ENCODE measurements at places on chromosomes 2 and 18. TPM values are rescaled to one million over a fixed set of nuclear protein-coding genes. Genes with fewer than 3 reads are reported as not detected.

GRCh38 chr2:237213315-237214022 is 127.8 kb downstream of the COPS8 start:
- DNase-seq: peak; percentile 18

DNA sequence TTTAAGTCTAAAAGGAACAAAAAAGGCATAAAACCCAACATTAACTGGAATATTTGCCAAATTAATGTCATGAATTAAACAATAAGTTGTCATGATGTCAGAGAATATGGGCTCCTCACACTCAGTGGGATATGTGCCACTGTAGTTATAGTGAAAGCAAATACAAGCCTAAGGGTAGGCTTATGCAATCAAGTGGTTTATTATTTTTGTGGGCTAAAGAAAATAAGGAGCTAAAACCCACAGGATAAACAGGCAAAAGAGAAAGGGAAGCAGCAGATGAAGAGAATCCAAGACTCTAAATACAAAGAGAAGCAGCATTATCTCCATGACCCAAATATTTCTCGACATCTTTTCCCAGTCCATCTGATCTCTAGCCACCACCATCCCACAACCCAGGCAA is 17.5 kb downstream of the YWHAQ start:
- no peak for DNase-seq

- DNase-seq: no peak
Measured at GRCh38 chr18:326846-327245, 59.0 kb upstream of the THOC1 start.

DNA sequence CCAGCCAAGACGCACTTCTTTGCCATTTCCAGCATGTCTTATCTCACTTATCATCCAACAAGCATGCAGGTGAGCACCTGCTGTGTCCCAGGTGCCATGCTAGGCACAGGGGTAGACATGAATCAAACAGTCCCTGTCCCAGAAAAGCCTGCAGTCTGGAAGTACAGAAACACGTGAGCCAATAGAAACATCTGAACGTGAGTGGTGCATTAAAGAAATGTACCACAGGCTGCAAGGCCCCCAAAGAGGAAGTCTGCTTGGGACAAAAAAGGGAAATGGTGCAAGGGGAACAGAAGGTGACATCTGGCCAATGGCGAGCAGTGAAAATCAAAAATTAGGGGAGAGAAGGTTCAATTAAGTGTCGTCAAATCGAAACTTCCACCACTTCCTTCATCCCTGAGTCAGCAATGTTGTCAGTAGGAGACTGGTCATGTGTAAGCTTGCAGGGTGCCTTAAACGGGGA is 17.6 kb upstream of the TMEM247 start:
- DNase-seq: no peak

GRCh38 chr2:170739507-170740046 is 24.4 kb downstream of the SP5 start:
- no peak for DNase-seq

GRCh38 chr2:48050711-48051110 is 144.4 kb upstream of the FBXO11 start:
- DNase-seq: no peak

- peak; percentile 48 for DNase-seq
Measured at GRCh38 chr2:73069855-73070642, 1.5 kb downstream of the SFXN5 start.

GRCh38 chr2:23209059-23209458 is 175.9 kb upstream of the KLHL29 start:
- no peak for DNase-seq

The MARCO gene
- total RNA-seq: not detected

GRCh38 chr18:60090170-60090569 is 190.4 kb downstream of the PMAIP1 start:
- DNase-seq: no peak

DNA sequence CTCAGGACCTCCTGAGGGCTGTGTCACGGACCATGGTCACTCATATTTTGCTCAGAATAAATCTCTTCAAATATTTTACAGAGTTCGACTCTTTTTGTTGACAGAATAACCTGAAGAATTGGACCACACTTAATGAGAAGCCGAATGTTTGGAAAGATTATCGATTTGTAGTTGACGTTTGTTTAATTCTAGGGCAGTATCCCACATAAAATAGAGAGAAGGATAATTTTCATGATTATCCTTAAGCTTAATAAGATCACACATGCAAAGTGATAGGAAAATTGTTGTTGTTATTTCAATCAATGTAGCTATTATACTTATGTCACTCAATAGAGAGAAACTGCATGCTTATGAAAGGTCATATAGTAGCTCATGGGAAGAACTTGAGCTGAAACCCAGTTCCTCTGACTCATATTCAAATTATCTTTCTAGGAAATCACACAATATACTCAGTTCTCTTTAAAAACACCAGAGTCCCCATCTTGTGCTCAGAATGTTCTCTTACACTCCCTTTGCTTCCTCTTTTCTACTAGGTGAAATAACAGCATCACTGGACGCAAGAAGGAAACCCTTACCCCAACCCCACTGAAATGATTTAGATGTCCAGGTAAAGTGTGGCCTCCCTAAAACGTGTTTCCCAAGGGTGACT is 982.1 kb downstream of the TSN start:
- DNase-seq: peak; percentile 11

The KIF1A gene
- total RNA-seq: not detected

The ELMOD3 gene
- total RNA-seq: 12.3 TPM

The GKN2 gene
- not detected for total RNA-seq

The CNGA3 gene
- not detected for total RNA-seq

GRCh38 chr2:55009277-55010060 is 40.8 kb downstream of the RTN4 start:
- no peak for DNase-seq

The SLC30A3 gene
- total RNA-seq: 16.7 TPM

DNA sequence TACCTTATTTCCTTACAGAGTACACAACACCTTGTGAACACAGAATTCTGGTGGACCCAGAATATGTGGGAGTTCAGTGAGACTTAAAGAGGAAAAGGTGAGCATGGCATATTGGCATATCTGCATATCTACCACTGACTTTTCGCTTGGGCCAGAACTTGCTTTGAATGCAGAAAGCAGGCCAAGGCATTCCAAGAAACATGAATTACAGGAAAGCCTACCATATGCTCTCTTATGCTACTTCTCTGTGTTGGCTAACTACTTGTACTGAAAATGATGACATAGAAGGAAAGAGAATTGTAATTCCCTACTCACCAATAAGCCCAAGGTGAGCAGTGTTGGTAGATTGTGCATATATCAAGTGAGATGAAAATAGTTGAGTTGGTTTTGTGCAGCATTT is 31.4 kb upstream of the CCDC93 start:
- no peak for DNase-seq

The DSG3 gene
- total RNA-seq: 0.07 TPM

GRCh38 chr18:28068207-28068606 is 108.7 kb downstream of the CDH2 start:
- no peak for DNase-seq

The ALK gene
- total RNA-seq: not detected

DNA sequence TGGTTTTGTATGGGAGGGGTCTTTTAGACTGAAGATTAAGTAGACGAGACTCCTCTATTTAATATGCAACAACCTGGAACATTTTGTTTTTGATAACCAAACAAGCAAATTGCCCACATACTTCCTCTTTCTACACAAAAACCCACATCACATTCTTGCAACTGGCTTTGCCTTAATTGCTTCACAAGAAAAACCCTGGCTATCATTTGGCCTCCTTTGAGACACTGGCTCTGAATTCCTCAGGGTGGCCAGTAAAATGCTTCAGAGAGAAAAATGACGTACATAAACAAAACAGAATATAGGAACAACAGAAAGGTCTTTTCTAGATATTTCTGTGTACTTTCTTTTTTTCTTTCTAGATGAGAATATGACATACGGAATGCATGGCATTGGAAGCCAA is 103.0 kb downstream of the TRIB2 start:
- DNase-seq: no peak

DNA sequence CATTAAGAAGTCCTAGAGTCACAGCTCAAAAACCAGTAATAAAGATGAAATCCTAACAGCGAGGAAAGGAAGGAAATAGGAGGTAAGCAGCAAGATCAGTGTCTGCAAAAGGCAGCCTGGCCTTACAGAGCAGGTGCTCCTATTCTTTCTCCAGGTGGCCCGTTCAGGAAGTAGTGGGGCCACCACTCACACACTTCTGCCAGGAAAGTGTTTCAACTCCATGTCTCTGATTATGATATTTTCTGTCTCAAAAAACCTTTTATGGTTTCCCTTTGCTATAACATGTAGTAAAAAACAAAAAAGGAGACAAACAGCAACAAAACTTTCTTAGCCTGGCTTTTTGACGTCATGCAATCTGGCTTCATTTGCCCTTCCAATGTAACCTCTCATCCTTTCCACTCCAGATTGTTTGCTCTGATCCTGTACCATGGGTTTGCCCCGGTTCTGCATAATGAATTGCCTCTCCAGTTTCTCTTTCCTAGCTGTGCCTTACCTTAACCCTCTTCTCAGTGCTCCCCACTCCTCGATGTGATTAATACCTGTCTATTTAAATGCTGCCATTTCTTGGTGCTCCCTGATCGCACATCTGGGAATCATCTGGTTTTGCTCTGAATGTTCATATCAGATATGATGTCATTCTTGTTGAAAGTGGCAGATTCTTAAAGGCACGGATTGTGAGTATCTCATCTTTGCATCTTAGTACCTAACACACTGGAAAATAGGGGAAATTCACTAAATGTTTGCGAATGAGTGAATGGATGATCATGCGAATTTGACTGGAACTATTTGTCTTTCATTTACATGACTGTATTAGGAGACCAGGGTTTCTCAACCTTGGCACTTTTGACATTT is 50.6 kb upstream of the PTPRM start:
- no peak for DNase-seq

- DNase-seq: no peak
Measured at GRCh38 chr2:196341277-196341841, 170.0 kb upstream of the STK17B start.

The MXD1 gene
- total RNA-seq: 11.7 TPM

- DNase-seq: no peak
Measured at GRCh38 chr18:79766308-79766707, 31.4 kb upstream of the KCNG2 start.

DNA sequence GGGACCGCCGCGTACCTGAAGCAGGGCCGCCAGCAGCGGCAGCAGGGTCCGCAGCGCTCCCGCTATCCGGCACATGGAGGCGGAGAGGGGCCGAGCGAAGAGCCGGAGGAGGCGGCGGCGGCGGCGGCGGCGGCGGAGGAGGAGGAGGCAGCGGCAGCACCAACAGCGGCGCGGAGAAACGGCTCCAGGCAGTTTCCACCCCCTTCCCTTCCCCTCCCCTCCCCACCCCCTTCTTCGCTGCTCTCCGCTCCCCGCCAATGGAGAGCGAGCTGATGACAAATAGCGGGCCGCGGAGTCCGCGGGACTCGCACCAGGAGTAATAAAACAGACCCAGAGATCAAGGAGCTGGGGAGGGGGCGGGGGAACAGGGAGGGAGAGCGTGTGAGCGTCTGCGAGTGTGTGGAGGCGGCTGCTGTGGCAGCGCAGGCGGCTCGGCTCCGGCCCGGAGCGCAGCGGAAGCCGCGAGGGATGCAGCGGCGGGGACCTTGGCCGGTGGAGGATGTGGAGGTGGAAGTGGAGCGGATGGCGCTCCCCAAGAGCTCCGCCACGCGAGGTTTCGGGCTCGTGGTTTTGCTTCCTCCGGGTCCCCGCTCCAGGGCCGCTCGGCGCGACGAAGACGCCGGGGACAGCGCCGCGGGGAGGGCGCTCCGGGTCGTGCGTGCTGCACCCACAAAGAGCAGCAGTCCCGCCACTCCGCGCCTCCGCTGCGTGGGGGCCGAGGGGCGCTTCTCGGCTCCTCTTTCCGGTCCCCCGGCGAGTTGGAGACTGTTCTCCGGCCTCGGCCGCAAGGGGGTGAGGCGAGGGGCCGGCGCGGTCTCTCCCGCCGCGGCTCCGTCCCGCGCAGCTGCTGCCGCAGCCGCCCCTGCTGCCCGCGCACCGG is at the start of gene CDH2:
Gene CDH2 (minus strand): TSS at position 183 of the 880 bp plus-strand sequence. CDS start 108 bp downstream, at position 75.
- peak; percentile 79 for DNase-seq

The PIEZO2 gene
- total RNA-seq: 11.2 TPM
